ENCODE measurements at places on chromosomes 5 and 9. TPM values are rescaled to one million over a fixed set of nuclear protein-coding genes. Genes with fewer than 3 reads are reported as not detected.

Gene LCNL1
- 0.10 TPM for total RNA-seq

Gene HEXB
- total RNA-seq: 114 TPM

Gene SREK1IP1
- total RNA-seq: 8.1 TPM

Gene RAI14
- total RNA-seq: 62.4 TPM

Gene CD180
- not detected for total RNA-seq

Gene DIPK1B
- 6.2 TPM for total RNA-seq

Gene ALDH1A1
- total RNA-seq: 5,648 TPM

Gene STKLD1
- 0.73 TPM for total RNA-seq

Gene SUSD3
- total RNA-seq: 1.1 TPM

Gene RANBP17
- total RNA-seq: 1.6 TPM

Gene HAND1
- 0.34 TPM for total RNA-seq

Gene SLC36A2
- total RNA-seq: not detected

Gene MLANA
- not detected for total RNA-seq

Gene EDIL3
- 0.14 TPM for total RNA-seq

Gene PTGDS
- total RNA-seq: 1.4 TPM

Gene HAVCR2
- total RNA-seq: 0.52 TPM

Gene ARID3C
- 0.20 TPM for total RNA-seq

Gene CDKN2B
- total RNA-seq: not detected

Gene GABRP
- total RNA-seq: not detected

Gene GABBR2
- 0.28 TPM for total RNA-seq

Gene SRP19
- 84.9 TPM for total RNA-seq

Gene TSSK1B
- not detected for total RNA-seq

Gene SLC45A2
- not detected for total RNA-seq

Gene NIM1K
- 0.26 TPM for total RNA-seq

Gene FAM163B
- total RNA-seq: not detected

Gene BAAT
- 0.56 TPM for total RNA-seq

Gene CARTPT
- not detected for total RNA-seq

Gene UBTD2
- 16.7 TPM for total RNA-seq

Gene BSPRY
- 0.11 TPM for total RNA-seq

Gene GDF9
- 0.25 TPM for total RNA-seq

Gene LRRC26
- total RNA-seq: 1.5 TPM

Gene NCS1
- total RNA-seq: 53.2 TPM

Gene PCDHGA7
- 0.95 TPM for total RNA-seq

Gene CBY3
- total RNA-seq: not detected

Gene SLC36A3
- not detected for total RNA-seq

Gene REEP2
- 6.2 TPM for total RNA-seq

Gene PCDHB12
- not detected for total RNA-seq

Gene CYLC2
- total RNA-seq: not detected

Gene MOB3B
- total RNA-seq: 12.6 TPM

Gene SPATA31A3
- not detected for total RNA-seq

Gene YIPF5
- 80.3 TPM for total RNA-seq

Gene SV2C
- total RNA-seq: not detected

Gene PIP5KL1
- 1.6 TPM for total RNA-seq

Gene CDO1
- total RNA-seq: not detected

Gene C5orf58
- total RNA-seq: not detected

Gene ZNF618
- total RNA-seq: 12.5 TPM

Gene MPDZ
- total RNA-seq: 12.2 TPM

Gene PCDHGC4
- not detected for total RNA-seq

Gene CCNJL
- 11.3 TPM for total RNA-seq

Gene IRGM
- not detected for total RNA-seq

Gene FOXD1
- 15.8 TPM for total RNA-seq

Gene NR4A3
- total RNA-seq: 1.6 TPM

Gene OBP2B
- not detected for total RNA-seq

Gene GZMA
- total RNA-seq: not detected

Gene TAF11L5
- total RNA-seq: not detected

Gene WDR36
- total RNA-seq: 13.9 TPM

Gene KCNT1
- not detected for total RNA-seq

Measured in A549 treated with dexamethasone at 1 μM for 4 hours (cell line).